Stimulated activated CD8-positive, alpha-beta memory T cell treated with anti-CD3 and anti-CD28 coated beads, Interleukin-7, amount 100 ng/mL, for 1 hour (primary cell): ENCODE measurements at places on chromosomes 11 and 22.

GRCh38 chr11:62732830-62733229 lies 4.5 kb downstream of the TTC9C start:
- DNase-seq = no peak

DNA sequence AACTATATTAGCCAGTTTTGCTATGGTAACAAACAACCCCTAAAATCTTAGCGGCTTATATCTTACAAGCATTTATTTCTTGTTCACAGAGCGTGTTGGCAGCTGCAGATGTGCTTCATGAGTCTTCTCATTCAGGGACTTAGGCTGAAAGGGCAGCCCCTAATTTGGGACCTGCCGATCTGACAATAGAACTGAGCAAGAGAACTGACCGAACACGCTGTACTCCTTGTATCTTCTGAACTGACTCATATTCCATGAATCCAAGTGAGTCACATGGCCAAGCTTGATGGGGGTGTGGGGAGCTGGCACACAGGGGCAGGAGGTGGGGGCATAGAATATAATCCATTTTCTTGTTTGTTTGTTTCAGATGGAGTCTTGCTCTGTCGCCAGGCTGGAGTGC lies 481.7 kb upstream of the CADM1 start:
- no peak for DNase-seq

GRCh38 chr22:39518144-39518786 lies 2.1 kb upstream of the ATF4 start:
- no peak for DNase-seq

GRCh38 chr11:61037441-61038093 lies 64.7 kb upstream of the CD5 start:
- no peak for DNase-seq

DNA sequence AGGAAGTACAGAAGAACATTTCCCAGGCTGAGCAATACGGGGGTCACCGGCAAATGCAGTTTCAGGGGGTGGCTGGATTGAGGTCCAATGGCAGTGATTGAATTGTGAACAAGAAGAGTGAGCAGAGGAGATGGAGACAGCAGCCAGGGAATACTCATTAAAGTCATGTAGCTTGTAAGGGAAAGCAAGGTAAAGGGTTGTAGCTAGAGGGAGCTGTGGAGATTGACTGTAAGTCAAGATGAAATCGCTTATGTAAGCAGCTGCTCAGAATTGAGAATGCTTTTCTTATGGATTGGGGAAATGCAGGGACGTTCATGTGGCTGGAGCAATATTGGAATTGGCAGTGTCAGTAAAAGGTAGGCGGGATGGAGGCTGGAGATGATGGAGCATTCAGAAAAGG lies 111.4 kb upstream of the TBCEL start:
- no peak for DNase-seq

GRCh38 chr22:37419370-37419968 lies 7.8 kb downstream of the ELFN2 start:
- DNase-seq = no peak

DNA sequence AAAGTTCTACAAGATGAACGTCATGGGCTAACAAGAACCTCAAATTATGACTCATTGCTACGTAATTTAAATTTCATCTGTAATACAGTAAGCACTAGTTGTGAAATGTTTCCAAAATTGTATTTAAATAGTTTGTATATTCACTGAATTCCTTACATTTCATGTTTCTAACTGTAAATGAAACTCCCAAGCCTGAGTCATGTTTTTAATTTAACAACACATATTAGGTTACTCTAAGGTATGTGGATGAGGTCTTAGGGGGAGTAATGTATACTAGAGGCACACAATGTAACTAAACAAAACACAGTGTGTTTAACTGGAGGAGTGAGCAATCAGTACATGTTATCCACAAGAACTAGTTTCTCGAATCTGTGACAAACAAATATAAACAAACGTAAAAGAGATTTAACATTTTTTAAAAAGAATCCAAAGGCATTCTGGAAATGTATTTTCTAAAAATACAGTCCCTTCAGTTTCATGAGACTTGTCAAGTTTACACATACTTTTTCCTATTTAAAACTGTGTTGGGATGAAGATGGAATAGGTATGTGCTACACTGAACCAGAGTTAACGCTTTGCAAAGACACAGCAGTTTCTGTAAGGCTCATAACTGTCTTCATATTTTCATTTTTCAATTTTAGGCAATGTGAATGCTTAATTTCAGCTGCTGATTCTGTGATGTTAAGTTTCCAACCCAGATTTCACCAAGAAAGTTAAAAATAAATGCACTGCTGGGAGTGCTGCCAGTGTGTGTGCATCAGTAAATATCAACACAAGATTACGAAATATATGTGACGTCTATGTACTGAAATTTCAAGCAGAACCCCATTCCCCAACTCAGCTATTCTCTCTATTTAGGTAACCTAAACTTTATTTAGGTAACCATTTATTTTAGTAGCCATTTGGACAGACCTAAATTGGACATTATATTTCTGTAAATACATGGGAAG lies 52.6 kb downstream of the PITPNB start:
- DNase-seq = no peak

GRCh38 chr11:111063726-111064517 lies 181.6 kb upstream of the POU2AF2 start:
- DNase-seq = no peak

- no peak for DNase-seq
Measured at GRCh38 chr11:76802621-76803020, 19.5 kb downstream of the TSKU start.

DNA sequence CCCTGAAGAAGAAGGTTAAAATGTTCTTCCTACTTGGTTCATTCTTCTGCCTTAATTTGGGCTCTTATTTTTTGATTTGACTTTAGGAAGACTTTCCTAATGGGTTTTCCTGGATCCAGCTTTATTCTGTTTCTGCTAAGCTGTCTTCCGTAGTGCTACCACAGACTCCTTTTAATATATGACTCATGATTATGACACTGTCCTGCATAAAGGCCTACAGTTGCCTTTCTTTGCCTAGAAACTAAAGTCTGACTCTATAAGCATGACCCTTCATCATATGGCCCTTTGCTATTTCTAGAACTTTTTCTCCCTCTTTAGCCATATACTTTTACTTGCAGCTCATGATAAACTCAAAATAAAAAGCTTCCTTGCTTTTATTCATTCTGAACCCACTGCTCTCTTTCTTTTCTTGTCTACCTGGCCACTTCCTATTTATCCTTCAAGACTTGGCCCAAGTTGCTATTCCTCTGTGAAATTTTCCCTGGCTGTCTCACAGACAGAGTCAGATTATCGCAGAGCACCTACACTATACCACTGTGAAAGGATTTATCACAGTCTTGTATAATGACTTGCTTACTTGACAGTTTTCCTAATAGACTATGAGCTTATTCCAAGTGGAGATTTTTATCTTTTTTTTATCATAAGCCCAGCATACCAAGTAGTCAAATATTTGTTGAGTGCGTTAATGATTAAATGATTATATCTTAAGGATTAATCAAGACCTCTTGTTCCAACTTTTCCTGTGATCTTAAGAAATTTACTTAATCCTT lies 24.7 kb downstream of the TBCEL start:
- DNase-seq = no peak

GRCh38 chr22:49052560-49052959 lies 775.1 kb downstream of the BRD1 start:
- DNase-seq = no peak

GRCh38 chr11:48011798-48012391 lies 31.5 kb downstream of the PTPRJ start:
- DNase-seq = no peak

- DNase-seq = no peak
Measured at GRCh38 chr11:120028181-120028896, 109.6 kb downstream of the TRIM29 start.

GRCh38 chr11:105520706-105521345 lies 89.0 kb upstream of the GRIA4 start:
- no peak for DNase-seq

DNA sequence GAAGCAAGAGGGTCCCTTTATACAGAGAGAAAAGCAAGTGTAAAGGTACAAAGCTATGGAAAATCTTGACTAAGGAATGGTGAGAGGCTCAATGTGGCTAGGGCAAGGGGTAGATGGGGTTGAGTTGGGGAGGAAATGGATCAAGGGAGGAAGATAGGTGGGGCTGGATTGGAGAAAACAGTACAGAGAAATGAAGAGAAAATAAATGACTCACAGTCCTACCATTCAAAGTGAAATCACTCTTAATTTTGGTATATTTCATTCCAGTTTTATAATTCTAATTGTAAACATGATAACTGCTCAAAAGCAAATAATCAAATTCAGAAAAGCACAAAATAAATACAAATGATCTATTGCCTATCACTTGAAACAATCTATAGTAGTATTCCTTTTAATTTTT lies 16.6 kb downstream of the UBE4A start:
- DNase-seq = no peak

GRCh38 chr22:30606455-30607299 lies at the start of gene TCN2:
TSS of gene TCN2 (plus strand) at chr22:30607174. CDS start at chr22:30607332, 158 bp downstream.
- DNase-seq = no peak

DNA sequence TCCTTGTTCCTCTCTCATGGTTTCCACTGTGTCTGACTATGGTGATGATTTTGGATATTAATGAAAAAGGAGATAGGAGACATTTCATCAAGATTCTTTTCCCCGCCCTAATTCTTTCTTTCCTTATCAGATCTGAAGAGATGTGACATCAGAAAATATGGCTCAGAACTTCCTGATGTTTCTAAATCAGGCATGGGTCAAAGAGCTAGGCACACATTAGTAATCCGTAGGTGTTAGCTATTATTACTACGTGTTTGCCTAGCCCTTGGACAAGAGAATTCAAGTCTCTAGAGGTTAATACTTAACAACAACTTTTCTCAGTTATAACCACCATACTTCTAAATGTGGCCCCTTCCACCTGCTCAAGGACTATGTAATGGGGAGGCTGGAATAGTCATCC lies 5.8 kb downstream of the JOSD1 start:
- no peak for DNase-seq

DNA sequence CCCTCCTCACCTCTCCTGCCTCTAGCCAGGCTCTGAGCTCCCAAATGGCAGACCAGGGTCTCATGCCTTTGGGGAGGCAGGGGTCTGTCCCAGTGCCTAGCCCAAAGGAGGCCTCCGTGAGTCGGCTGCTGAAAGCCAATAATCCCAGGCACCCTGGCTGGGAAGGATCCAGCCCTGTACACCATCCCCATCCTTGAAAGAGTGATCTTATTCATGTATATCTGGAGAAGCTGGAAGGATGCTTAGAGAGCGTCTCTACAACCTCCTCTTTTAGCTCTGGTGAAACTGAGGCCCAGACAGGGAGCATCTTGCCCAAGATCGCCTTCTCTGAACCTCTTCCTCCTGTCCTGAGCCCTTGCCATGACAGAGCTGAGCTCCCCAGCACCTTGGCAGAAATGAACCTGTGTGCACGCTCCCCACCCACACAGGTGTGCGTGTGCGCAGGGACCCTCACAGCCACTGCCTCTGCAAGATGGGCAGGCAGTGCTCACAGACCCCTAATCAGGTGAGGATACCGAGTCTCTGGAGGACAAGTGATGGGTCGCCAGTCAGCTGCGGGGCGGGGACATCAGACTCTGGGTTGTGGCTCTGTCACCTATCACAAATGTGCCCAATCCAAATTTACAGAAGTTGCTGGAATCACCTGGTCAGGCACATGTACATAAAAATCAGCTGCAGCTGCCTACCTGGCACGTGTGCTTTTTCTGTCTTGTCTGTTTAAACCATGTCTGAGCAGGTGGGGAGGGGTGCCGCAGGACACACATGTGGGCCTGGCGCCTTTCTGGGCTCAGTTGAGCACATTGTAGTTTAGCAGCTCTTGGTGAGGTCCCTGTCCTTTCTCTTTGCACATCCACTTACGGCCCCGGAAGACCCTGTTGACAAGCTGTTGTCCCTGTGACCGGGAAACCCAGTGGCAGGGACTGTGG lies 49.3 kb upstream of the WNT7B start:
- no peak for DNase-seq

- DNase-seq = no peak
Measured at GRCh38 chr22:45997077-45997776, 20.3 kb upstream of the WNT7B start.

- DNase-seq = no peak
Measured at GRCh38 chr22:19568337-19569275, 44.4 kb upstream of the CLDN5 start.

- no peak for DNase-seq
Measured at GRCh38 chr22:38923463-38924346, 33.7 kb upstream of the APOBEC3A start.

DNA sequence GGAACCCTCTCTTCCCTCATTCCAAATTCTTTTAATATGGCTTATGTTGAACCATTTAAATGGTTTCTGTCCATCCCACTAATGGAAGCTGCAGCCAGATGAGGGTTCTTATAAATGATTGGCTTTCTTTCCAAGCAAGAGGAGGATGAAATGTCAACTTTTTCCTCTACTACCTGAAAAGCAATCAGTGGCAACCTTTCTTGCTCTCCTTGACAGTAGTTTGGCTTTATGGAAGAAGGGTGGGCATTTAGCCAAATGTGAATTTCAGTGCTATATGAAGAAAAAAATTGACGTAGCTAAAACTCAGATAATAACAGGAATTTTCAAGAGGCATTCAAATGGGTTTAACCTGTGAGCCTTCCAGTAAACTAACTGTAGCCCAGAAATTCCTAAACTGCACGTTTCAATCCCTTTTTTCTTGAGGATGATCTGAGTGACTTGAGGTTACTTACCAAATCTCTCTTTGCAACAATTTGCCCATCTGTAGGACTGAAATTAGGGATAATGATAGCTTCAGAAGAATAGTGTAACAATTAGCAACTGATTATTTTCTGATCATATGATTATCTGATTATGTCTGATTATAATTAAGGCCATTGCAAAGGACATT lies 90.9 kb downstream of the EXT2 start:
- no peak for DNase-seq

DNA sequence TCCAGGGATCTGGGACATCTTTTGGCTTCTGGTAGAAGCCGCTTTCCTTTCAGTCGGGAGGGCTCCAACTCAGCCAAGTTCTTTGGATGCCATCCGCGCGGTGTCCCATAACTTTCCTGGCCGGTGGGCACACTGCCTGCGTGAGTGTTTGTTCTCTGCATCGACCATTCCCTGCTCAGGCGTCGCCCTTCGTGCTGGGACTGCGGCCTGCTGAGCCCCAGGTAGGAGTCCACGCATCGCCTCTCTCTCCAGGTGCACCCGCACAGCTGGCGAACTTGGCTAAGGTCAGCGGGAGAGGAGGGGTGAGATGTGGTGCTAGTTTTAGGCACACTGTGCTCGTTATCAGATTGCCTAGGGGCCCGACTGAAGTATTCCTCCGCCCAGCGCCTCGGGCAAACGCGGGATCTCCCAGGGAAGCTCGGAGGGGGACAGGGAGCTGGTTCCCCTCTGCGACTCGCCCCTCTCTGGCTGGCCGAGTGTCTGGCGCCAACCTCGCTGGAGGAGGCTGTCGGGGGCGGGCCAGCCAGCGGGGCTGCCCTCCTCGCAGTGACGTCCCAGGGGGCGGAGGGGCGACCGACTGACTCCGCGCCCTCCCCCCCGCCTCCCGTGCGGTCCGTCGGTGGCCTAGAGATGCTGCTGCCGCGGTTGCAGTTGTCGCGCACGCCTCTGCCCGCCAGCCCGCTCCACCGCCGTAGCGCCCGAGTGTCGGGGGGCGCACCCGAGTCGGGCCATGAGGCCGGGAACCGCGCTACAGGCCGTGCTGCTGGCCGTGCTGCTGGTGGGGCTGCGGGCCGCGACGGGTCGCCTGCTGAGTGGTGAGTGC lies at the start of gene LAYN:
Gene LAYN (plus strand): TSS at position 607 of the 823 bp plus-strand sequence. CDS start 124 bp downstream, at position 731.
- no peak for DNase-seq

GRCh38 chr11:126748100-126748791 lies 252.3 kb downstream of the KIRREL3 start:
- DNase-seq = no peak
